ENCODE measurements at places on chromosomes 13 and 19.
A peak's percentile ranks its signal among the peaks of the same experiment; 100 is the strongest.

DNA sequence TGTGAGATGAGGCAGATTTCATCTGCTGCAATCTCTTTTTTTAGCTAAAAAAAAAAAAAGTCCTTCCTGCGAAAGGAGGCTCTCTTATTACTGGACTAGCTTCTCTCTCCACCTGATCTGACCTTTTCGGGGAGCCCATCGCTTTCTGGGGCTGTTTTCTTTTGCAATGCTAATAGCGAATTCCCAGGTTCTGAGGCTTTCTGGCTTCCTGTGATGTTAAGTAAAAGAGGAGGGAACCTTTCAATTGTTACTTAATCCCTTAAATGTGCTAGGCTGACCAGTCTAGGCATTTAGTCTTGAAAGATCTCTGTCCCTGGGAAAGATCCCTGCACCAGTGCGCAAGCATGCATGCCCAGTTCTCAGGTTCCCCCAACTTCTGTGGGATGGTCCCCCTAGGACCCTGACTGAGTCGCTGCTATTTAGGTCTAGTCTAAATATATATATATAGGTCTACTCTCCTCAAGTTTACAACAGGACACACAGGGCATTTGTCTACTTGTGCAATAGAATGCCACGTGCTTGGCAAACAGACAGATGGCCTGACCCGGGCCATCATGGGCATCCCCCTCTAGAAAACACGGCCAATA lies 224.7 kb downstream of the ZNF536 start:
- no peak for DNase-seq

GRCh38 chr13:35763782-35764123 lies 287.3 kb upstream of the MAB21L1 start:
- no peak for DNase-seq

- peak; percentile 50 for DNase-seq
Measured at GRCh38 chr13:111216166-111216960, 101.3 kb downstream of the ARHGEF7 start.

GRCh38 chr13:52882785-52883184 lies 34.3 kb upstream of the PCDH8 start:
- DNase-seq, result no peak

DNA sequence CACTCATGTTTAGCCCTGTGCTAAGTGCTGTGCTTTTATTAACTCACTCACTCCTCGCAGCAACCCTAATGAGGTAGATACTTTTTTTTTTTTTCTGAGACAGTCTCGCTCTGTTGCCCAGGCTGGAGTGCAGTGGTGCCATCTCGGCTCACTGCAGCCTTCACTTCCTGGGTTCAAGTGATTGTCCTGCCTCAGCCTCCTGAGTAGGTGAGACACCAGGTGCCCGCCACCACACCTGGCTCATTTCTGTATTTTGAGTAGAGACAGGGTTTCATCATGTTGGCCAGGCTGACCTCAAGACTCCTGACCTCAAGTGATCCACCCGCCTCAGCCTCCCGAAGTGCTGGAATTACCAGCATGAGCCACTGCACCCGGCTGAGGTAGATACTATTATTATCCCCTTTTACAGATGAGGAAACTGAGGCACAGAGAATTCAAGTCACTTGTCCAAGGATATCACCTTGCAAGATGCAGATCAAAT lies 2.5 kb downstream of the ITPKC start:
- DNase-seq, result no peak

DNA sequence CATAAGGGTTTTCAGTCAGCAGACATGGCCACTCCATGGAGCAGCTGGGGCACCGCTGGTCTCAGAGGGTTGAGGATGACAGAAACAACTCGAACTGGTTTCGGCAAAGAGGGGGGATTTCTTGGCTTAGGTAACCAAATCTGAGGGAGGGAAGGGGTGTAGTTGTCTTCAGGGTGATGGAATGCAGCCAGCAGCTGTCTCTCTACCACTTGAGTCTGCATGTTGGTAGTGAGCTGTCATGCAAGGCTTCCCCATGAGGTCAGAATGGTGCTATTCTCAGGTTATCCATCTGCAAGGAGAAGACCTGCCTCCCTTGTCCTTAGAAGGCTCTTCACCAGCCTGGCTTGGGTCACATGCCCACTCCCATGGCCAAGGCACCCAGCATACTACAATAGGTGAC lies 55.6 kb upstream of the PEG3 start:
- DNase-seq, result no peak

DNA sequence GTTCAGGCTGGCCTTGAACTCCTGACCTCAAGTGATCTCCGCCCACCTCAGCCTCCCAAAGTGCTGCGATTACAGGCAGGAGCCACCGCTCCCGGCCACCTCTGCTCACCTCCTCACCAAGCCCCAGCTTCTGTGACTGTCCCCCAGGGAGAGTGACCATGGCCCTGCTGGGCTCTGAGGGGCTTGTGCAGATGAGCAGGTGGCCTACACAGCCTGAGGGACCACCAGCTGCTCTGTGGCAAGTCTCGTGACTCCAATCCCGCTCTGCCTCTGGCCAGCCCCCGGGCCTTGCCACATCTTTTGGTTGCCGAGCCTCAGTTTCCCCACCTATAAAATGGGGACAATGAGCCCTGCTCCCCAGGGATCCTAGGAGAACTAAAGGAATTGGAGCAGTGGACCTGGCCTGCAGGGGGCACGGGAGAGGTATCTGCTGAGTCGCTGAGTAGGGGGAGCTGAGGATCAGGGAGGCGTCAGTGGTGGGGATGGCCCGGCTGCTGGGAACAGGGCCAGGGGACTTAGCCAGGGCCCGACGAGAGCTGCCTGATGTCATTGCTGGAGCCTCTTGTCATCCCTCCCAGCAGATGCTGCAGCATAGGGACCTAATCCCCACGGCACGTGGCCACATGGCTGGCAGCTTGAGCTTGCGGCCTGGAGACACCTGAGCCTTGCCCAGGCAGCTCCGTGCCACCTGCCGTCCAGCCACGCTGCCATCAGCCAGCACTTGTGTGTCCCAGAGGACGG lies 74.7 kb downstream of the GADD45B start:
- DNase-seq, result peak; percentile 39

DNA sequence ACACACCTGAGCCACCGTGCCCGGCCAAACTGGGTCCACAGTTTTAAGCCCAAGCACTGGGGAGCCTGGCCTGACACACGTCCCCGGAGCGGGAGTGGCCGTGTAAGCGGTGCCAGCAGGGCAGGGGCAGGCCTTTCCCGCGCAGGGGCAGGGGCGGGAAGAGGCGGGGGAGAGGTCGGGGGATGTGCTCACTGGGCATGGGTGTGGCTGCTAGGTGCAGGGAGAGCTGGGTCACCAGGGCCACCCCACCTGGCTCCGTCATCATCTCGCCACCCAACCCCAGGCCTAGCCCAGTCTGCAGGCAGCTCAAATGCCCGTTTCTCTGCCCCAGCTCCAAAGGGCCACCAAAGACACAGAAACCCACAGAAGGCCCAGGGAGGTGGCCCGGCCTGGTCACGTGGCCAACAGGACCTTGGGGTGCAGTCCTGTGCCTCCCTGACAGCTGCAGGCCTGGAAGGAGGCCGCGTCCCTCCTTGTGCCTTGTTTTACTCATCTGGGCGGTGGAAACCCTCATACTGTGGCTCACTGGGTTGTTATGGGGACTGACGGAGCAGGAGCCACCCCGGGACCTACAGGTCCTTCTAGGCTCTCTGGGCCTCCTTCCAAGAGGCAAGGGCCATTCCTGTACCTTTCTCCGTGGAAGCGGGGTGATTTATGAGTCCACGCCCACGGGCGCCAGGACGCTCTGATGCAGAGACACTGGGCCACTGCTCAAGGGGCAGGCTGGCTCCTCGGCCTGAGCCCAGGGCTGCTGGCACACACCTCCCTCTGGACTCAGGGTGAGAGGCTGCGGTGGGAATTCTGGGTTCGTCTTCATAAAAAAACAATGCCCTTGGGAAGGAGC lies 27.7 kb downstream of the MAP2K2 start:
- no peak for DNase-seq

GRCh38 chr19:35531291-35531690 lies 2.0 kb upstream of the GAPDHS start:
- no peak for DNase-seq

GRCh38 chr13:86464193-86464592 lies 665.0 kb upstream of the SLITRK6 start:
- peak; percentile 17 for DNase-seq

- no peak for DNase-seq
Measured at GRCh38 chr13:43879755-43880181, at the start of gene LACC1. LACC1 (plus strand) TSS chr13:43879904; CDS start chr13:43880986, 1,082 bp downstream.

- peak; percentile 33 for DNase-seq
Measured at GRCh38 chr13:41004875-41005693, 14.0 kb downstream of the ELF1 start.

GRCh38 chr19:50835785-50836542 lies 2.6 kb upstream of the KLK15 start:
- DNase-seq, result peak; percentile 53

DNA sequence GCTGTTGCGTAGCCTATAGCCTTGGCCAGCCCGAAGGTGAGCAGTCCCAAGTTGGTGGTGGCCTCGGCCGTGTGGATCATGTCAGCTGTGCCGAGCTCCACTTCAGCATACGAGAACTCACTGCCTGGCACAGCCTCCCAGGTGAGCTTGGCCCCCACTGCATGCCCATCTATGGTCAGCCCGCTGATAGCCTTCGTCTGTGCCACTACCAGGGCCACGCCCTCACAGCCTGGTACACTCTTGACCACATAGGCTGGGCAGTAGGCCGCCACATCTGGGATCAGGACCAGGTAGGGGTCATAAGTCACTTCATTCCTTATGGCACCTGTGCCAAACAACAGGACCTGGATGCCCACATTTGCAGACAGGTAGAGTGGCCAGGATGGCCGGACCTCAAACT lies 7.4 kb downstream of the FCGBP start:
- no peak for DNase-seq

GRCh38 chr19:31349160-31349881 lies at the start of gene TSHZ3:
TSHZ3 (minus strand) TSS chr19:31349436; CDS start chr19:31349219, 217 bp downstream.
- peak; percentile 90 for DNase-seq

DNA sequence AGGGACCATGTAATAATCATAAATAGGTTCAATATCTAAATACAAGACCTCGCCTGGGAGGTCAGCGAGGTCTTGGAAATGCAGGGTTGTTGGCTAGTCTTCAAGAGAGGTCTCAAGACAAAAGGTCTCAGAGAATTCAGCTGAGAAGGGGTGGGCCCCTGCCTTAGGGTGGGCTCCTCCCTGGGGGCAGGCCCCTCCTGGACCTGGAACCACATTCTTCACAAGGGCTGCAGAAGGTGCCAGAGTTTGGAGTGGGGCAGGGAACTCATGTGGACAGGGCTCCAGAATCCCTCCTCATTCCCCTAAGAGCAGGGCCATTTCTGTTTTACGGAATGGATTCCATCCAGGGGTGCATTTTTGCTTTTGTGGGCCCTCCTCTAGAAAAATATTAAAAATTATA lies 10.2 kb downstream of the CEACAM18 start:
- DNase-seq, result no peak

- no peak for DNase-seq
Measured at GRCh38 chr13:113120300-113121182, 2.1 kb upstream of the F10 start.

- no peak for DNase-seq
Measured at GRCh38 chr19:313988-314815, 23.0 kb upstream of the PLPP2 start.

DNA sequence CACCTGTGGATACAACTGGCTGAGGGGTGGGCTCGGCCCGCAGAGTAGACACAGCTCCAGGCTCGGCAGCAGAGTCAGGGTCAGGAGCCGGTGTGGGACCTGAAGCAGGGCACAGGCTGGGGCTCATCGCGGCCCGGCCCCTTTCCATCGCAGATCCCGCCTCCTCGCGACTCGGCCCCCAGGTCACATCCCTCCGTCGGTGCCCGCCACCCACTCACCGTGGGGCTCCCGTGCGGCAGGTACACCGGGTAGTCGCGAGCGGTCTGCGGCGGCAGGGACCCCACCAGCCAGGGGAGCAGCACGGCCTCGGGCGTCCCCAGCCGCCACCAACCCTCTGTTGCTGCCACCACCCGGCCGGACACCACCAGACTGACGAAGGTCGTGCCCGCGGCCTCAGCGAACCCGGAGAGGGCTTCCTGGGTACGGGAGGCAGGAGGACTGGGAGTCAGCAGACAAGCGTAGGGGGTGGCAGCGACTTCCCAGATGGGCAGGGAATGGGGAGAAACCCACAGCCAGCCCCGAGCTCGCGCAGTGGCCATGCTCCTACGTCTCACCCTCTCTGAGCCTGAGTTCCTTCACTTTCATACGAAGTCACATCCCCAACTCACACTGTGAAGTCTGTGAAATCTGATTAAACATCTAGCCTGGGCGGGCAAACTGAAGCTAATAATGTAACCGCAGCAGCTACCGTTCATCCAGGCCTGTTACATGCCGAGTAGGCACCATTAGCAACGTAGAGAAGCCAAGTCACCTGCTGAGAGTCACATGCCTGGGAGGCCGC lies 3.7 kb downstream of the FUZ start:
- DNase-seq, result peak; percentile 40

DNA sequence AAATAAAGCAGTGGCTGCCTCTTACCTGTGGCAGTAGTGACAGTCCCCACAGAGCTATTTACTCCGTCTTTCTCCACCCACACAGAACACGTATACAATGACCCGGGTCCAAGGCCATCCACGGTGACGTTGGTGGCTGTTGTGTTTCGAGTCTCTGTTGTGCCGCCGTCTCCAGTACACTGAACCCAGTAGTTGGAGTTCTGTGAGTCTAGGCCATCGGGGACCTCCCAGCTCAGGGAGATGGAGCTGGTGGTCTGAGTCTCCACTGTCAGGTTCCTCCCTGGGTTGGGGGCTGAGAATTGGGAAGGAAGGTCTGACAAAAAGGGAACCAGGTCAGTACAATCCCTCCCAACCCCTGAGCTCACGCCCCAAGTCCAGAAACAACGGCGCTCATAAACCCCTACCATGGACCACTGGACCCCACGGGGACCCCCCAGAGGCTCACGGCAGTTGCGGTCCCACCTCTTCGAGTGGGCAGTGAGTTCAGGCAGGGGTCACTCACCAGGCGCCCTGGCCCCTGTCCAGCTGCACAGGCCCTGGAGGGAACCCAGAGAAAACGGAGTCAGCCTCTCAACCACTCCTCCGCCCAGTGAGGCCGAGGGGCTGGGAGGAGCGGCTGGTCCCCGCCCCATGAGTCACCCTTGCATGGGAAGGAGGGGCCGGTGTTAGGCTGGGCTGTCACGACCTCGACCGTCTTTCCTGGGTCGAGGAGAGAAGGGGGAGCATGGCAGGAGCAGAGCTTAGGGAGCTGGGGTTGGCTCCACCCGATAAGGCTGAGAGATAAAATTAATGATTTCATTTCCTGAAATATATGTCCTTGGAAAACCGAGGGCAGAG lies 2.4 kb downstream of the PTPRH start:
- DNase-seq, result peak; percentile 93

DNA sequence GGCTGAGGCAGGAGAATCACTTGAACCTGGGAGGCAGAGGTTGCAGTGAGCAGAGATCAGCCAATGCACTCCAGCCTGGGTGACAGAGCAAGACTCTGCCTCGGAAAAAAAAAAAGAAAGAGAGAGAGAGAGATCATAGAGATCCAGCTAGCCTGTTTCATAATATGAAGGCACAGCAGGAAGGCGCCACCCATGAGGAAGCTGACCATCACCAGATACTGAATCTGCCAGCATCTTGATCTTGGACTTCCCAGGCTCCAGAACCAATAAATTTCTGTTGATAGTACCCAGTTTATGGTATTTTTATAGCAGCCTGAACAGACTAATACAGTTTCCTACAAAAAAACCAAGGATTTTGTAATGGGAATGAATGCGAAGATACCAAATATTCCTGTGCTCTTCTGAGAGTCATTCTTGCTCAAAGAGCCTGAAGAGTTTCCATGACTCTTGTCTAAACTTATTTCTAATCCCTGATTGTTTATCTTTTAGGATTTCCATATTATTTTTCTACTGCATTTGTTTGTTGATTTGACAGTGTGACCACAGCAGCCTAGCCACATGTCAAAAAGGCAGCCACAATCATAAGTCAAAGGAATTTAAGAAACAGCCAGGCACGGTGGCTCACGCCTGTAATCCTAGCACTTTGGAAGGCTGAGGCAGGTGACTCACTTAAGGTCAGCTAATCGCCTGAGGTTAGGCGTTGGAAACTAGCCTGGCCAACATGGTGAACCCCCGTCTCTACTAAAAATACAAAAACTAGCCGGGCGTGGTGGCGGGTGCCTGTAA lies 37.7 kb upstream of the PDCD5 start:
- DNase-seq, result no peak

Data from fibroblast of skin of back (primary cell).